ENCODE measurements at places on chromosomes 2 and 18. TPM values are rescaled to one million over a fixed set of nuclear protein-coding genes. Genes with fewer than 3 reads are reported as not detected.

- peaks cover 3% of the 10 kb centered on the region for H3K4me1 ChIP-seq
- no peak overlapping the region for H3K27ac ChIP-seq
- H3K36me3 ChIP-seq: no peaks in the 10 kb centered on the region
- no peak for DNase-seq
- H3K4me3 ChIP-seq: no peak overlapping the region
Observed at GRCh38 chr2:95052307-95052706, 26.8 kb downstream of the MAL start.

Gene LIMS1
- 19.1 TPM for total RNA-seq

GRCh38 chr2:180938451-180938850, 42.0 kb upstream of the UBE2E3 start:
- no peak for DNase-seq
- no peaks in the 10 kb centered on the region for H3K4me1 ChIP-seq

DNA sequence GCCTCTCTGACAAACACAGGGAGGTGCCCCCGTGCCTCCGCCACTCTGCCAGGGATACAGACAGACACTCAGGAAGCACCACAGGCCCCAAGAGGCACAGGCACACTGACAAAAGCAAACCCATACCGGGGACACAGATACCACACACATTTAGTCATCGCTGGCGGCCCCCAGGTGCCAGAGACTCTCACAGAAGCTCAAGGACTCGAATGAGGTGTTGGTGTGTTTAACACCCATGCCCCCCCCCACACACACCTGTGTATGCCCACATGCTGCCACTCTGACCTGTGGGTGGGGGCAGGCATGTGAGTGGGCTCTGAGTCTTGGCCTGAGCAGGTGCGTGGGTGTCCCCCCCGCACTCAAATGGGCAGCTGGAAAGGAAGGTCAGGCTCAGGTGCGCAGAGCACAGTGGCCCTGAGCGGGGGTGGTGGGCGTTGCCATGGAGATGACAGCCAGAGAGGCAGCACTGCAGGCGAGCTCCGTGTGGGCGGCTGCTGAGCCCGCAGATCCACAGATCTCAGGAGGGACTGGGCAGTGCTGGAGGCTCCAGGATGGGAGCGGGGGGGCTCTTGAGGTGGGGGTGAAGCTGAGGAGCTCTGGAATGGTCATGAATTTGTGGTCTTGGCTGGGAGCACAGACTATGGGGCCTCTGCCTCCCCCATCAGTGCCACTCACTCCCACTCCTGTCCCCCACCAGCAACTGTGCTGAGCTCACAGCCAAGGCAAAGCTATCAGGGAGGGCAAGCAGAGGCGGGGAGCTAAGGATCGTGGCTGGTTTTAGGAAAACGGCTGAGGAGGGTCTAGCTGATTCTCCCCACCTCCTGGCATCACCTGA, 73.9 kb upstream of the TAF1B start:
- no peaks in the 10 kb centered on the region for H3K27me3 ChIP-seq
- DNase-seq: no peak
- peaks cover 29% of the 10 kb centered on the region for H3K4me1 ChIP-seq

- H3K27ac ChIP-seq: no peak overlapping the region
- no peak overlapping the region for H3K4me3 ChIP-seq
- H3K27me3 ChIP-seq: no peaks in the 10 kb centered on the region
Observed at GRCh38 chr2:9573013-9573720, 17.5 kb upstream of the ADAM17 start.

- no peak overlapping the region for H3K27ac ChIP-seq
- H3K4me3 ChIP-seq: no peak overlapping the region
- no peaks in the 10 kb centered on the region for H3K4me1 ChIP-seq
- no peaks in the 10 kb centered on the region for H3K36me3 ChIP-seq
- no peak for DNase-seq
Observed at GRCh38 chr2:202815548-202816360, 55.8 kb downstream of the ICA1L start.

DNA sequence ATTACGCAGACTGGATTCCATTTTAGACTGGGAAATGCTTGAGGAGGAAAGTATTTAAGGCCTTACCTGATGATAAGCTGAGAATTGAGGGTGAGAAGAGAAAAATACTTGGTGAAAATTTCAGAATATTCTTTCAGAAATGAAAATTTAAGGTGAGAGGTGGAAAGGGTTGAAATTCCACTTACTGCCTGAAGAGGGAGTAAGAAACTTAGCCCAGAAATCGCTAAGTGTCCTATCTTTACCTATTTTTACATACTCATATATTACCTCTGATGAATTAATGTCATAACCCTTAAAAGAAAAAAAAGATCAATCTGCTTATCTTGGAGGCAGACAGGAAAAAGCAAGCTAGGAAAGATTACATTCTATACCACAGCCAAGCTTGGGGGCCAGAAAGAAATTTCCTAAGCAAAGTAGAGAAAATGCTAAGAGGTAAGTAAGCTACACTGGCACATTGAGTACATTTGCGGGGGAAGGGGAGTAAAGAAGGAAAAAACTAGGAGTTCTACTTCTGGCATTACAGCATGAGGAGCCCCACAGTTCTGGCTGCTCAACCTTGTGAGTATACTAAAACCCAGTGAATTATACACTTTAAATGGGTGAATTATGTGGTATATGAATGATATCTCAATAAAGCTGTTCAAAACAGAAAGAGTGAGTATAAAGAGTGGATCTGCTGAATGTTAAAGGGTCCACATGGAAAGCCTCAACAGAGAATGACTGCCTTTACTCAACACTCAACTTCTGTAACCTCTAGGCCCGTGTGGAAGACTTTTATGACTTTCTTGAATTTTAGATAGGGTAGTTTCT, 33.8 kb downstream of the SMC6 start:
- no peaks in the 10 kb centered on the region for H3K4me1 ChIP-seq
- H3K27me3 ChIP-seq: no peaks in the 10 kb centered on the region
- H3K36me3 ChIP-seq: no peaks in the 10 kb centered on the region
- H3K4me3 ChIP-seq: no peak overlapping the region

DNA sequence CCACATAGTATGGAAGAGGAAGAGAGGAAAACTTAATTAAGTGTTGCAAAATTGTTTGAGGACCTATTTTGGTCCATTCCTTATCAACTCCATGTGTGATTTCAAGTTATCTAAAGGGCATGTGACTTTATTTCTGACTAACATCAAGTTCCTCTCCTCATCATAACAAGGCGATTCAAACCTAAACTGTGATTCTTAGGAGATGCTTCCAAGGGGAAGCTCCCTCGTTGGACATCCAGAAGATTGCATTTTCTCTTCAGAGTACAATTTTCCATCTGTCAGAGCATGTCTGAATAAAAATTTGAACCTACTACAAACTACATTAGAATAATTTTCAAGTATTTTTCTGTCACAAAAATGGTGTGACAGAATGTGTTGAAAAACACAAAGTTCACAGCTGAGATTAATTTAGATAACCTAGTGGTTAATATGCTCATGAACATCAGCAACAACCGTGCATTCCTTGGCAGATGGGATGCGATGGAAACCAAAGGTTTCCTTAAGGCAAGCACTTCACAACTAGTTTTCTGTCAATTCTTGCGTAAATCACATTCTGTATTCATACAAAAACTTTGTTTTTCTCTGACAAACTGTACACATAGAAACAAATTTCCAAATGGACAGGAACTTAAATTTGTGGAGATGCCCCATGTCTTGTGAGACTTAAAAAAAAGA, 4.2 kb downstream of the SFT2D3 start:
- peaks cover 37% of the 10 kb centered on the region for H3K4me1 ChIP-seq
- no peak for DNase-seq
- H3K27ac ChIP-seq: no peak overlapping the region
- H3K36me3 ChIP-seq: no peaks in the 10 kb centered on the region

GRCh38 chr18:32095900-32096229, 4.2 kb downstream of the RNF138 start:
- no peaks in the 10 kb centered on the region for H3K36me3 ChIP-seq
- no peak overlapping the region for H3K4me3 ChIP-seq
- H3K27ac ChIP-seq: no peak overlapping the region
- DNase-seq: no peak
- H3K27me3 ChIP-seq: no peaks in the 10 kb centered on the region

Gene POTEI
- not detected for total RNA-seq

DNA sequence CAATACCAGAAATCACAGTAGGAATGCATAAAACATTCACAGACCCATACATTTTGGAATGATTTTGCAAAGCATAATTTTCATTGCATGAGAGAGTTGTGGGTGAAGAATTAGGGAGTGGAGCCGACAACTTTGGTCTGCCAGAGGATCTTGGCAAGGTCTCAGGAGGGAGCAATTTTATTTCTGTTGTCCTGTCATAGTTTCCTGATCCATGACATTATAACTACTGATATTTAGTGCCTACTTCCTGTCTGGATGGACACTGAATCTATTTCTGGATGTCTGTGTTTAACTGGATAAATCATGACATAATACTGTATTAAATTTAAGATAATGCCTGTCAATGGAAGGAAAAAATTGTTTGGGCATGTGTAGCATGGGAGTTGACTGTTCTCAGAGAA, 2.4 kb downstream of the ITGA4 start:
- H3K36me3 ChIP-seq: no peaks in the 10 kb centered on the region
- H3K27ac ChIP-seq: no peak overlapping the region
- no peaks in the 10 kb centered on the region for H3K27me3 ChIP-seq

GRCh38 chr18:62080172-62080900, 106.5 kb downstream of the PIGN start:
- H3K4me3 ChIP-seq: no peak overlapping the region
- no peaks in the 10 kb centered on the region for H3K27me3 ChIP-seq
- no peak overlapping the region for H3K27ac ChIP-seq

DNA sequence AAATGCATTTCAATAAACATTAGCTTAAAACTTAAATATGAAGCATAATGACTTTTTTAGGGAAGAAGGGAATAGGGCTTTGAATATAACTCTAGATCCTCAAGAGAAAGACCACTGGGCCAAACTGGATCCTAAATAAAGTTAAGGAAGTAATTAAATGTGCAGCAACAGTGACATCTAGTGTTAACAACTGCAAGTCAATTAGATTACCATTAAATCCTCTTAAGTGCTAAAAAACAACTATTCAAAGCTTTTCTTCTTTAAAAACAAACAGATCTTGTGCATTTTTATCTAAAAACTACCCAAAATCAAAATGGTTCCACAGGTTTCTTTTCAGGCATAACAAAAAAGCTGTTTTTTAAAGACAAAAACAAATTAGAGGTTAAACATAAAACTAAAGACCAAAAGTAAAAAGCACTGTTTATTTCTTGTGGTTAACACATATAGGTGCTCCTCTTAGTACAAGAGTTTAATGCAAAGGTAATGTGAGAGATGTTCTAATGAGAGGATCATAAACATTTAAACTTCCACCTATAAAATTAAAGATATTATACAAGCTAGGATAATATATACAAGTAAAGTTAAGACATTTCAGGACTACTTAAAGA, 111.4 kb downstream of the THADA start:
- no peaks in the 10 kb centered on the region for H3K36me3 ChIP-seq
- H3K27ac ChIP-seq: no peak overlapping the region
- H3K4me3 ChIP-seq: no peak overlapping the region

- peak overlapping the region; percentile 14 for H3K27ac ChIP-seq
- H3K4me1 ChIP-seq: peaks cover 16% of the 10 kb centered on the region
- no peaks in the 10 kb centered on the region for H3K36me3 ChIP-seq
- no peak overlapping the region for H3K4me3 ChIP-seq
- no peaks in the 10 kb centered on the region for H3K27me3 ChIP-seq
Observed at GRCh38 chr18:9742524-9743131, 34.5 kb downstream of the RAB31 start.

- DNase-seq: no peak
- H3K4me1 ChIP-seq: peaks cover 14% of the 10 kb centered on the region
Observed at GRCh38 chr2:241961454-241961853, 91.9 kb downstream of the RTP5 start.

DNA sequence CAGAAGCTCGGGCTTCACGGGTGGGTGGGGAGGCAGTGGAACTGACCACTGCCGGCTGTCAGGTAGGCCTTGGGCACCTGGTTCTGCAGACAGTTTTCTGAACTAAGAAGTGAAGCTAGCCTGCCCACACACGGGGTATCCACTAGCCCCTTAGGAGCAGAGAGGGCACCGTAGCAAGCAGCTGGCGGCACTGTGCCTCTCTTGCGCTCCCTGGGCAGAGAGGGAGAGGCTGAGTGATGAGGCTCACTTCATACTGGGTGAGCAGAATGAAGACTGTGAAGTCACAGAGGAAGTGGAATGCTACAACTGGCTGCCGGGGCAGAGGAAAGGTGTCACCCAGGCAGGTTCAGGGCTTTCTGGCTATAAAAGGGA, 753 bp downstream of the ITPRIPL1 start:
- H3K4me3 ChIP-seq: peak overlapping the region; percentile 36
- H3K36me3 ChIP-seq: no peaks in the 10 kb centered on the region
- DNase-seq: peak; percentile 14
- H3K4me1 ChIP-seq: peaks cover 20% of the 10 kb centered on the region
- no peak overlapping the region for H3K27ac ChIP-seq
- peaks cover 7% of the 10 kb centered on the region for H3K27me3 ChIP-seq

Gene PTH2R
- not detected for total RNA-seq

DNA sequence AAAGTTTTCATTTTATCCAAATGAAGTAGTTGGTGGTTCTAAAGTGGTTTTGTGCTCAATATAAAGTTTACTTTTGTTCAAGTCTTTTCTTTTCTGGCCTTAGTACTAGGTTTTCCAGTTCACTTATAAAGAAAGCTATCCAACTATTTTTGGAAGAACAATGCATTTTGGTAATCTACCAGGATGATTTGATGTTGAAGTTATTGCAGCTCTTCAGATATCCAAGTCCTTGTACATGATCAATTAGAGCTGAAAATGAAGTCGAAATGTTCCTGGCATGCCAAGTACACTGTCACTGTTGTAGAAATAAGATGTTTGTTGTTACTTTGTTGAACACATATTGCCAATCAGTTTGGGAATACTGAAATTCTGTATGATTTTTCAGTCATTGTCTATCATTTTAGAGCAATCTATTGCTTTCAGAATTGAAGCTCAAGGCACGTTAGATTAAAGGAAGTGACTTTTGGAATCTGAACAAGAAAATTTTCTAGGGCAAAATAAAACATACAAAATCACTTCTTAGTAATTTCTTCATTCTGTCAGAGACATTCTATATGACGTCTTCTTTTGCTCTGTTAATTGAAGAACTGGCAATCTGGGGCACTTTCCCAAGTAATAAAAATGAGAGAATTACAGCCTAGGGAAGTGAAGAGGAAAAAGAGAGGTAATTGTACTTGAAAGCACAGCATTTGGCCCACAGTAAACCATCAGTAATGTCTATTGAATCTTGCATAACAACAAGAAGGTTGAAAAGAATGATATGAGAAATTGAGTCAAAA, 232.3 kb downstream of the MREG start:
- no peaks in the 10 kb centered on the region for H3K27me3 ChIP-seq
- no peak overlapping the region for H3K4me3 ChIP-seq
- no peaks in the 10 kb centered on the region for H3K4me1 ChIP-seq
- no peaks in the 10 kb centered on the region for H3K36me3 ChIP-seq
- no peak for DNase-seq

GRCh38 chr2:215002500-215002899, 135.9 kb downstream of the ABCA12 start:
- no peak overlapping the region for H3K27ac ChIP-seq
- H3K36me3 ChIP-seq: no peaks in the 10 kb centered on the region
- peak; percentile 26 for DNase-seq
- H3K4me1 ChIP-seq: no peaks in the 10 kb centered on the region
- H3K27me3 ChIP-seq: no peaks in the 10 kb centered on the region
- no peak overlapping the region for H3K4me3 ChIP-seq

All from body of pancreas (tissue), 4 donors.